Activated CD4-positive, CD25-positive, alpha-beta regulatory T cell (primary cell): ENCODE measurements at places on chromosomes 1 and 21.

DNA sequence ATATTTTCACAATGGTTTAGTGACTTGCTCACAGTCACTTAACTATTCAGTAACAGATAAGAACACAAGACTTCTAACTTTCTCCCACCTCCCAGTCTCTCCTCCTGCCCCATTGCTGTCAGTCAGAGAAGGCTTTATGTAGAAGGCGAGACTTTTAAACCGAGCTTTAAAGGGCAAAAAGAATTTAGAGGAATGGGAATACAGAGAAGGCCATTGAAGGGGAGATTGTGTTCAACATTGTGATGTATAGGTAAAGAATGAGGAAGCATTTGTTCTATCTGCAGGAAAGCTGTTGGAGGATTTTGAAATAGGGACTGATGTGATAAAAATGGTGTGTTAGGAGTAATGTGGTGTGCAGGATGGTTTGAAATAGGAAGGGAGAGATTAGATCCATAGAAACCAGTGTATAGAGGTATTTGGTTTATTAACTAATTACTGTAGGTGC is 7.3 kb downstream of the POU2F1 start:
- no peak for DNase-seq

DNA sequence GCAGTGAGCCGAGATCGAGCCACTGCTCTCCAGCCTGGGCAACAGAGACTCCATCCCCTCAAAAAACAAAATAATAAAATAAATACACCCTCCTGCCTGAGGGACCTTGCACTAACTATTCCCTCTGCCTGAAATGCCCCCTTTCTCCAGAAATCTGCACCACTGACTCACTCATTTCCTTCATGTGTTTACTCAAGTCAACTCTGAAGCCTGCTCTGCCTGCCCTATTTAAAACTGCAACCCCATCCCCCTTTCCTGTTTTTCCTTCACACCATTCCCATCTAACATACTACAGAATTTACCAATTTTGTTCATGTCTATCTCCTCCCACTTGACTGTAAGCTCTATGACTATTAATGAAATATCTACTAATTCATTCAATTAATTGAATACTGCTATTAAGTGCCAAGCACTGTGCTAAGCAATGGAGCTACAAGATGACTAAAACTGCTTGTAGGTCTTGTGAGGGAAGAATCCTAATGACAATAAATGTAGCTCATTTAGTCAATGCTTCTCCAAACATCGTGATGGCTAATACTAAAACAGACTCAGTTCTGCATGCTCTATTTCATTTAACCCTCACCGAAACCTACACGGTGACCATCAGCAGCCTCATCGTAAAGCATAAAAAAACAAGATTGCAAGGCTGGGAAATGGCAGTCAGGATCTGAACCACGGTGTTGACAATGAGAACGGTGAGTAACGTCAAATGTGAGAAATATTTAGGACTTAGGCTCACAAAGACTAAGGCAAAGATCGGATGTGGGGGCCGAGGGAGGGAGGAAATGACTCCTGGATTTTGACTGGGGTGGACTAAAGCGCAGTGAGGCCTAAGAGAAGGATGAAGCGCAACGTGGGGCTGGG is 749 bp upstream of the TMEM39B start:
- no peak for DNase-seq

GRCh38 chr1:37845049-37845646 is 14.2 kb downstream of the MTF1 start:
- DNase-seq = no peak

- DNase-seq = no peak
Observed at GRCh38 chr1:114010433-114011184, 31.3 kb downstream of the OLFML3 start.

DNA sequence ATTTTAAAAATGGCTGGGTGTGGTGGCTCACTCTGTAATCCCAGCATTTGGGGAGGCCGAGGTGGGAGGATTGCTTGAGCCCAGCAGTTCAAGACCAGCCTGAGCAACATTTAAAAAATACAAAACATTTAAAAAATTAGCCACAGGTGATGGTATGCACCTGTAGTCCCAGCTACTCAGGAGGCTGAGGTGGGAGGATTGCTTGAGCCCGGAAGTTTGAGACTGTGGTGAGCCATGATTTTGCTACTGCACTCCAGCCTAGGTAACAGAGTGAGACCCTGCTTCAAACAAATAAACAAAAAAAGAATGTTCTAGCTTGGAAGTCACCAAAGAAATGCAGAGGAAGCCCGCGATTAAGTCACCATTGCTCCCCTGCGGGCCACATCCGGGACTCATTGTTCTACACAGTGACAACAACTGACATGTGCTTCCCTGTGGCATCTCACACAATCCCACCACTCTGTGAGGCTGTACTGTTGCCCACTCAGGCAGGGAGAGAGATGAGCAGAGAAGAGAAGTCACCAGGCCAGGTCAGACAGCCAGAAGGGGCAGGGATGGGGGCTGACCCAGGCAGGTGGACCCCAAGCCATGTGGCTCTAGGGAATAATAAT is 18.4 kb upstream of the SPATC1L start:
- no peak for DNase-seq

GRCh38 chr1:154992721-154993571 is 440 bp upstream of the LENEP start:
- DNase-seq = no peak
